Bronchial epithelial cell (primary cell): ENCODE measurements at places on chromosomes 5 and 9.

GRCh38 chr5:107331882-107332281 lies 338.9 kb downstream of the EFNA5 start:
- DNase-seq = peak; percentile 17

- no peak for DNase-seq
Observed at GRCh38 chr5:66169534-66169933, 25.4 kb downstream of the SREK1 start.

GRCh38 chr9:94577036-94577435 lies 16.6 kb downstream of the FBP2 start:
- no peak for DNase-seq

GRCh38 chr9:116264361-116264760 lies 110.8 kb downstream of the PAPPA start:
- no peak for DNase-seq

DNA sequence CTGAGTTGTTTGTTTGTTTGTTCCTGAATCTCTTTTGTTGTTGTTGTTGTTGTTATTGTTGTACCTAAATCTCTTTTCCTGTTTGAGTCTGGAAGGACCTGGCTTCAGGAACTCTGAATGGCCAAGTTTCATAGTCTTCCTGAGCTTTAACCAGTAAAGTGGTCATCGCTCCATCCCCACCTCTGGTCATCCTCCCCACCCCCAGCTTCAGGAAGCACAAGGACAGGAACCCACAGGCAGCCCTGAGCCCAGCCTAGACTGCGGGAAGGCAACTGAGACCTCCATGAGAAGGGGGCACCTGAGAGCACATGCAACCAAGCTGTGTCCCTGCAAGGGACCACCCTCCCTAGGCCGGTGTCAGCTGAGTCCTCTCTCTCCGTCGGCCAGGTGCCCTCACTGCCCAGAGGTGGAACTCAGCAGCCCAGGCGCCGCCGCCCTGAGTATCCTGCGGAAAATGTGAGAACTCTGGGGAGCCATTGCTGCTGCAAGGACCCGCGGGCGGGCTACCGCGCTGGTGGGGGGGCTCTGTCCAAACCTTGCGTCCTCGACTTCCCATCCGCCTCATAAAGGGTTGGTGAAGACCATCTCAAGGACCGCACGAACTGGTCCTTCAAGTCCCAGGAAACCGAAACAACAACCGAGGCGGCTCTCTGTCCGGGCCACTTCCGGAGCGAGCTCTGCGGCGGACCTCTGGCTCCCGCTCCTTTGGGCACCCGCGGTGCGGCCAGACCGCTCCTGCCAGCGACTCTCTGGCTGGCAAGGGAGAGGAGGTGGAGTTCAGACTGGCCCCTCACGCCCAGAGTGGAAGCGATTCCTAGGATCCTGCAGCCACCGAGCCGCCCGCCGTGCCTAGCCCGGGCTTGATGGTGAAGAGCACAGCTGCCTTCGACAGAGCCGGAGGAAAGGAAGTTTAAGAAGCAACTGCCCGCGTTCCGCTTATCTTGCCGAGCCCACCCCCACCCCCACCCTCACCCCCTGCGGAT lies 4.2 kb downstream of the BARX1 start:
- no peak for DNase-seq

- no peak for DNase-seq
Observed at GRCh38 chr5:66285343-66285922, 141.3 kb downstream of the SREK1 start.

- DNase-seq = no peak
Observed at GRCh38 chr5:91291628-91292569, 91.2 kb downstream of the ARRDC3 start.

DNA sequence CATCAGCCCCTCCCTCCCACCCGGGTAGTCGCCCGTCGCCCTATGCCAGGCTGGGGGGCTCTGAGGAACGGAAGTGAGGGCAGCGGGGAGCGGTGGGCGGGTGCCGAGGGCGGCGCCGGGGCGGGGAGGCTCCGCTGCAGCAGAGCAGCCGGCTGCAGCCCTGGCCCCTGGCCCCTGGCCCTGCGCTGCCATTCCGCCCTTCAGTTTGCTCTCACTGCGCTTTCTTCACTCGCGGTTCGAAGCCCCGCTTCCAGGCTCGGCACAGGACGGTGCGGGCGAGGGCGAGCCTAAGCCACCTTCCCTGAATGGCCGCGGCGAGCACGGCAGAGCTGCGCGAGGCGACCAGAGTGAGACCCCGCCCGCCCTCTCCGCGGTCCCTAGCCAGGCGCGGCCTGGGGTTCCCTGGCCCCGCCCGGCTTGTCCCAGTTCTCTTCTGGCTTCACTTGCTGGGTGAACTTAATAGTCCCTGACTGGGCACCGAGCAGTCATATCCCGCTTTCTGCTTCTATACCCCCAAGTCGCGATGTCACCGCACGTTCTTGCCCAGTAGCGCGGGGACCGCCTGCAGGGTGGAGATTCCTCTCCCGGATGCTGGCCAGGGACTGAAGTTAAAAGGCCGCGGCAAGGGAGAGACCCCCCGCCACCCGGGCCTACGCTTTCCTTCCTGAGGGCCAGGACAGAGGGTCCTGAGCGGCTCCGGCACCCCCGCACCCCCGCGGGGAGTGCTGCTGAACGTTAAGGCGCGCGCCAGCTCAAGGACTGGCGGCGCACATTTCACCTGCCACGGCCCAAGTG lies 623 bp upstream of the TRIM36 start:
- DNase-seq = no peak

DNA sequence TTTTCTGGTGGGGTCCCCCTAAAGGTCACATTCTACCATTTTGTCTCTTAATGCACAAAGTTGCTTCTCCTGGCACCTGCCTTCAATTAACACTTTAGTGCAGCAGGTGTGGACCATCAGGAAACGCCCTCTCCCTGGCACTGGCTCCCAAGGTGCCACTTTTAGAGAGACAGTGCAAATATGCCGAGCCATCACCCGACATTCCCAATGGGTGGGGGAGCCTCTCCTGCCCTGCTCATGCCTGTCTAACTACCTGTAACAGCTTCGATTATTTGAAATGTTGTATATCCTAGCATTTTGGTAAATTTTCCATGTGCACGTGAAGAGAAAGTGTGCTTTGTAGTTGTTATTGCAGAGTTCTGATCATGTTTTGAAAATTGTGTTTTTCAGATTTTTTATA lies 13.2 kb upstream of the LRRC14B start:
- no peak for DNase-seq

DNA sequence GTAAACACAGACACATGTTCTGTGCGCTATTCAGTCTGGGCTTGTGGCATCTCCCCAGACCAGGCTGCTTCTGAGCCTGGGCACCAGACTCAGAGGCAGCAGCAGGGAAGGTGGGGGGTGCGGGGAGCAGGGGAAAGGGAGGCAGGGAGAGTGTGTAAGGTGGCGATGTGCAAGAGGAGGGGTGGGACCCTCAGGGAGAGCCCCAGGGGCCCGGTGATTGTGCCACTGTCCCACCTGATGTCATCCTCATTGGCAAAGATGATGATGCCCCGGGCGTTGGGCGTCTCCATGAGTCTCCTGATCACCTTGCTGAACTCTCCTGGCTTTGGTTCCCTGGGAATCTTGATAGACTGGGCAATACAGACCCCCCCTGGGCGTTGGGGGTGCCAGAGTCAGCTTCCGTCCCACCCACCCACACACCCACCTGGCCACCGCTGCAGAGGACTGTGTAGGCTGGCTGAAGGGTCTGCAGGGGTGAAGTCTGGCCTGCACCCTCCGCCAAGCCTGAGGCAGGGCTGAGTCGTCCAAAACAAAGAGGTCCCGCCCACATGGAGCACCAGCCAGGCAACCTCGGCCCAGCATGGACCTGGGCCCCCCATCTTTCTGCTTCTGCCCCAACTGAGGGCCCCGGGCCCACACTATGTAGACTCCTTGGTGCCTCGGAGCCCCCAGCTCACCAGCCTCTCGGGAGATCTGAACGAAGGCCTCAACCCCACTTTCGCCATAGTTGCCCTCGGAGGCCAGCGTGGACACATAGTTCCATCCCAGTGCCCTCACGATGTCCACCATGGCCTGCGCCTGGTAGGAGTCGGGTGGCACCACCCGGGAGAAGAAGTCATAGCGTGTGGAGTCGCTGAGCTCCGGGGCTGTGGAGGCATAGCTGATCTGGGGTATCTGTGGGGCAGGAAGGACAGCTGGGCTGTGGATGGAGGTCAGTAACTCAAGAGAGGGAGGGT lies 3.7 kb downstream of the GRM6 start:
- no peak for DNase-seq

- no peak for DNase-seq
Observed at GRCh38 chr9:16521868-16522411, 348.5 kb downstream of the BNC2 start.

GRCh38 chr5:158995694-158996173 lies 104.0 kb downstream of the EBF1 start:
- no peak for DNase-seq

DNA sequence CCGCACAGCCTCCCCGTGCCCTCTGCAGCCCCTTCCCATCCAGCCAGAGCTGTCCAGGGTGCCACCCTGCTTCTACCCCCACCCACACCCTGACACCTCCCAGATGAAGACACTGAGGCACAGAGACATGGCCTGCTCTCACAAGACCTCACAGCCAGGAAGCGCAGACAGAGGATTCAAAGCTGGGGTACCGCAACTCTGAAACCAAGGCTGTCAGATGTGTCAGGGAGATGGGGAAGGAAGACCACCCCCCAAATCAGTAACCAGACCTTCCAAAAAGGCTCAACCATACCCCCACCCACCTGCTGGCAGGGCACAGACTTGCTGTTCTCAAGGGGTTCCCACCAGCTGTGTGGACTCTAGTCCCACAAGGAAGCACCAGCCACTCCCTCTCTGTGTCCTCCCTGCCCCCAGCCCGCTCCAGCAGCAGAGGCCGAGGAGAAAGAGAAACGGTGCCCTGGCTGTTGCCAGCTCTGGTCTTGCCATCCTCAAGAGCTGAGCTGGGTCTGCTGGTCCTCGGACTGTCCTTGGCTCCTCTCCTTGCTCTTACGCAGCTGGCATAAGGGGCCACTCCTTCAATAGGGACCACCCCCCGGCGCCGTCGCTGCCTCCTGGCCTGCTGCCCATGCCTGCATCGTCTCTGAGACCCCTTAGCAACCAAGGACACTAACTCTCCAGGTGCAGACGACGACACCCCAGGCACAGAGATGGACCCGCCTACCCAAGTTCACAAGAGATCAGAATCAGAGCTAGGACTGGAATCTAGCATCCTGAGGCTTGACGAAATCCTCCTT lies 699 bp downstream of the AKNA start:
- no peak for DNase-seq

DNA sequence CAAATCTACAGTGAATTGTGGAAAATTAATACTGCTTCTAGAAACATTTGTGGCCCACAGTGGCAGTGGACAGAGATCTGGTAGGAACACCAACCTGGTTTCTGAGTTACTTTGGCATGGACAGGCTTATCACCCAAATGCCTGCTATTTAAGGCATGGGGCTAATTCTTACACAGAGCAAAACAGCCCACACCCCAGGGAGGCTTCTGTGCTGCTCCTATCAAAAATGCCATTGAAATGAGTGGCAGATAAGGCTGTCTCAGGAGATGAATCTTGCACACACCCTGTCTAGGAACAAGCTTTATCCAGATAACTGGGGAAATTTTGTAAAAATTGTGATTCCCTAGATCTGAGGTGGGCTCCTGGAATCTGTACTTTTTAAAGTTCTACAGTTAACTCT lies 307.1 kb downstream of the TLE1 start:
- no peak for DNase-seq

DNA sequence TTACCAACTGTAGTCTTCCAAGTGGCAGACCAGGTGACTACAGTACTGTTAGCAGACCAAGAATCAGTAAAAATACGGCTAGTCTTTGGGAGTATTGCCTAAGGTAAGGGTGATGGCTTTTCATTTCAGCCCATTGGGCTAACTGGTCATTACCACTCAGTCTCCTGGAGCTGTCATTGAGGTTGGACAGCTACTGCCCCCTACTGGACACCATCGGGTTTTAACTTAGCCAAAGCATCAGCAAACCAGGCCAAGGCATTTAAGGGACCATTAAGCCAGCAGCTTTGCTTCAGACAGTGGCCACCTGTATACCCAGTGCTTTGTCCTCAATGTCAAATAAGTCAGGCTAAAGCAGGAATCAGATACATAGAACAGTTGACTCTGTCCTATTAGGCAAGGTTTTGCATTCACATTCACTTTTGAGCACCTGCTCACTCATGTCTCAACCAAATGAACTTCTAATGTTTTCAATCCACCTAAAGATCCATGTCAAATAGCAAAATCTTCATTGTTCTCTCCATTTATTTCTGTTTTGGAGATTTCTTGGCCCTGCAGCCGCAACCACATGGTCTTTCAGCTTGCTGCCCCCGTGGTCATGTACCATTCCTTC lies 117.2 kb downstream of the INVS start:
- peak; percentile 59 for DNase-seq

- DNase-seq = peak; percentile 56
Observed at GRCh38 chr5:167639766-167640165, 651.7 kb upstream of the WWC1 start.
